ENCODE measurements at places on chromosomes 11 and 22.

GRCh38 chr22:47382164-47382890 lies 619.9 kb downstream of the TBC1D22A start:
- DNase-seq = no peak

DNA sequence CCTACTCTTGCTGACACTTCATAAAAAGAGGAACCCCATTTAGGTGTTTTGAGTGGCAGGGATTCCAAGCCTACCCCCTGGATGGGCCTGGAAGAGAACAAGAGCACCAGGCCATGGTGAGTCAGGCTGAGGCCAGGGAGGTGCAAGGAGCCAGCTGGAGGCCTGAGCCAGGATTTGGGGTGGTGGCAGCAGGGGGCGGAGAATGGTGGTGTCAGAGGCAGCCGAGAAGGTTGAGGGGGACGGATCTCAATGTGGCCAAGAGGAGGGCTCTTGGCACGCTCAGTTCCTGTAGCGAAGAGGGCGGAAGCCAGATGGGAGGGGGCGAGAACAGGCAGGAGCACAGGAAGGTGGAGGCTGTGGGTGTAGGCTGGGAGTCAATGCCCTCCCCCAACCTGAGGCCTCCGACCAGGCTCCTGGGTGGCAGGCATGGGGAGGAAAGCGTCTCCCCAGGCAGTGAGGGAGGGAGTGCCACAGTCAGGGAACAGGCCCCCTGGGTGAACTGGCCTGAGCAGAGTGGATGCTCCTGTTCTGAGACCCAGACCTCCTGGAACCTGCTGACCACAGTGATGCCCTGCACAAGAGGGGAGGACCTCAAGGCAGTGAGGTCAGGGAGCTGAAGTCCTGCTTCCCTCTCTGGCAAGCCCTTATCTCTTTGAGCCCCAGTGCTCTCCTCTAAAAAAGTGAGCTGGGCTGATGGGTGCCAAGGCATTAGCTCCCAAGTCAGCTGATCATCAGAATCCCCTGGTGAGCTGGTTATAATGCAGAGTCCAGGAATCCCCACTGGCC lies 13.9 kb downstream of the RTN4RL2 start:
- DNase-seq = no peak

GRCh38 chr11:12167061-12168000 lies 56.9 kb downstream of the MICAL2 start:
- no peak for DNase-seq

GRCh38 chr11:8685820-8686219 lies 3.2 kb downstream of the RPL27A start:
- DNase-seq = no peak

- DNase-seq = no peak
These were observed 441.8 kb downstream of the TBC1D22A start for GRCh38 chr22:47204002-47204979.

GRCh38 chr11:65491163-65491465 lies 7.7 kb upstream of the MALAT1 start:
- DNase-seq = no peak

- DNase-seq = no peak
These were observed 4.1 kb downstream of the PANX2 start for GRCh38 chr22:50174382-50175190.

DNA sequence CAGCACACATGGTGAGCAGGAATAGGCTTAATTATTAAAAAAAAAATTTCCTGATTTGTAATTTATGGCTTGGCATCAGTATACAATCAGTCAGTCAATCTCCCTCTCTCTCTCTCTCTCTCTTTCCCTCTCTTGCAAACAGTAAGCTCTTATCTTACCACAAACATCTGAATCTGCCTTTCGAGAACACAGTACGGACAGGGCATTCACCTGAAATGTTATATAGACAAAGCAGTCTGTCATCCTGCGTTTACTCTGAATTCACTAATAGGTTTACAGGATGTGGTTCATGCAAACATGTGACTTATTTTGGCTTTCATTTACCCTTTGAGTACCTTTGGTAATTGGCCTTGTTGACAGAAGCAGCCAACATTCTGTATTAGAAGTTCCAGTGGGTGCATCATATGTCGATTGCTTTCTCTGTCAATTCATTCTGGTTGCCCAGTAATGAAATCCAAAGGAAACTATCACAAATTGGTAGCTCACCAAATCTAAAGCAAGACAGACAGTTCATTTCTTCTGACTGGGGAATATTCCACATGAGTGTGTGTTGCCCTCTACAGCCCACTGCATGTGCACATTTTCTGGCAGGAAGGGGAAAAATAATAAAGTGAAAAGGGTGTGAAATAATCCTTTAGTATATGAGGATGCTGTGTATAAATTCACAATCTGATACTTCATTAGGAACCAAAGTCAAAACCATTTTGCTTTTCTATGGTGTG lies 1058.2 kb downstream of the LRRC4C start:
- DNase-seq = no peak

GRCh38 chr11:1199241-1199750 lies 23.6 kb upstream of the MUC5B start:
- DNase-seq = no peak

DNA sequence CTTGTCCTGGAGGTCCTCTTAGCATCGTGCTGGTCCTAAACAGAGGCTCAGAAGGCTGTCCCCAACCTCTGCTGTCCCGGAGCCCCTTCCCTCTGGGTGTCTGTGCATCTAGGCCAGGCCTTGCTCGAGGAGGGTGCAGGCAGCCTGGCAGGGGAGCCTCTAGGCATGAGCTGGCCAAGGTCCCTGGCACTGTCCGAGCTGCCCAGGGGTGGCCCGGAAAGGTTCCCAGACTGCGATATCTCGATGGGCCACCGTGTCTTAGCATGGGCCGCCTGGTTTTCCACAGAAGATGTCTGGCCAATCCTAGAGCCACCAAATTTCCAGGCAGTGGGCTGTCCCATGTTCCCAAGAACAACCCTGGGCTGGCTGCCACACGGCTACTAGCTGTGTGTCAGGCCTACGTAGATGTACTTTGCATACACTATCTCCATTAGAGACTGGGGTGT lies 24.6 kb upstream of the SMIM38 start:
- DNase-seq = no peak

- no peak for DNase-seq
These were observed 46.7 kb upstream of the PARVA start for GRCh38 chr11:12330485-12331231.

- DNase-seq = peak; percentile 85
These were observed 13.6 kb downstream of the BCL9L start for GRCh38 chr11:118911880-118912741.

DNA sequence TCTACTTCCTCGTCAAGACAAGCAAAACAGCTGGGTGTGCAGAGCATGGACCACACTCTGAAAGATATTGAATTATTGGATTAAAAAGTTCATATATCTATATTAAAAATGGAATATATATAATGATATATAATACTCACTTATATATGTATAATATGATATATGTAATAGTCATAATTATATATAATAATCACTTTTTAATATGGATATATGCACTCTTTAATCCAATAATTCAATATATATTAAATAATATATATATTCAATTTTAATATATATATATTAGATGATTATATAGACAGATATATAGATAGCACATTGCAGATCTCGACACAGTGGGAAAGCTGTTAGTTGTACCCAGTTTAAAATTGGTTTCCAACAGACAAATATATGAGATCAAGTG lies 182.1 kb upstream of the CARD18 start:
- DNase-seq = no peak

- no peak for DNase-seq
These were observed 23.5 kb upstream of the ANKK1 start for GRCh38 chr11:113363996-113364641.

DNA sequence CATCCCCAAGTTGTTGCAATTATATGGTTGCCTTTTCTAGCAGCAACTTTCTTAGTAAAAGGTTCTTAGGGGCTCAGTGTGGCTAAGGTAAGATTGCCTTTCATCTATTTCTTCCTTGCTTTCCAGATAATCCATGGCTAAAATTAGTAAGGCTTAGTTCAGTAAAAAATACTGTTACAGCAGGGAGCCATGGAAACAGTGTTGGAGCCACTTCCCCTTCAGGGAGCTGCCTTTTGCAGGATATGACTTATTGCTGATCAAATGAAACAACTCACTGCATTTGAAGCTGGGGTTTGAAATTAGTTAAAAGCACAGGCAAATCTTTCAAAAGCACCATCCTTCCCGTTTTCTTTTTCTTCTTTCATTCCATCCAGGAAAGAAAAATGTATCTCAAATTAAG lies 184.3 kb downstream of the C11orf87 start:
- no peak for DNase-seq
